ENCODE measurements at places on chromosomes 11 and 22.

DNA sequence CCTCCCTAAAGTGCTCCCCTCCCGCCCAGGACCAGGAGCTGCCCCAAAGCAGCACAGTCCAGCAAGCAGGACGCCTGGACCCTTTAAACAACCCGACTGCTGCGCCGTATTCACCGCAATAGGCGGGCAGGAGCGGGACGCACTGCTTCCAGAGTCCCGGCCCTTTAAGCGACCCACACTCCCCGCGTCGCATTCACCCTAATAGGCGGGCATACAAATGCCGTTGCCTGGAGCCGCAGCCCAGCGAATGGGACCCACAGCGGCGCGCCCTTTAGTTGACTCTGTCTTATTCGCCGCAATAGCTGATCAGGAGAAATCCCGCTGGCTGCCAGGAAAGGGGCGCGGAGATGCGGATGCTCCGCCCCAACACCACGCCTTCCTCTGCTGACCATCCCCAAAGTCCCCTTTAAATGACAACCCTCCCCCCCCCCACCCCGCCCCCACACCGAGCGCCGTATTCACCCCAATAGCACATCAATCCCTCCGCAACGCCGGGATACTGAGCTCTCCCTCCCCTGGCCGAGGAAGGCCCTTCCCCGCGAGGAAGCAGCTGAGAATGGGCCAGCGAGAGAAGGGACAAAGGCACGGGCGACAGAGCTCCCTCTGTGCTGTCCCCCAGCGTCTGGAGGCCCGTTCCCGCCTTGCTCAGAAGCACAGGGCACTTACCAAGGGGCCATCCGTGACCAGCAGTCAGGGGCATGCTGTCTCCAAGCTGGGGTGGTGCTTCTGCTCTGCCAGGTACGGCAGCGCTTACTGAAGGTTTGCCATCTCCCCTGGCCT is 4.7 kb downstream of the OSBPL5 start:
- DNase-seq: peak; percentile 90

- no peak for DNase-seq
These were observed 37.3 kb upstream of the TECTA start for GRCh38 chr11:121063728-121064127.

DNA sequence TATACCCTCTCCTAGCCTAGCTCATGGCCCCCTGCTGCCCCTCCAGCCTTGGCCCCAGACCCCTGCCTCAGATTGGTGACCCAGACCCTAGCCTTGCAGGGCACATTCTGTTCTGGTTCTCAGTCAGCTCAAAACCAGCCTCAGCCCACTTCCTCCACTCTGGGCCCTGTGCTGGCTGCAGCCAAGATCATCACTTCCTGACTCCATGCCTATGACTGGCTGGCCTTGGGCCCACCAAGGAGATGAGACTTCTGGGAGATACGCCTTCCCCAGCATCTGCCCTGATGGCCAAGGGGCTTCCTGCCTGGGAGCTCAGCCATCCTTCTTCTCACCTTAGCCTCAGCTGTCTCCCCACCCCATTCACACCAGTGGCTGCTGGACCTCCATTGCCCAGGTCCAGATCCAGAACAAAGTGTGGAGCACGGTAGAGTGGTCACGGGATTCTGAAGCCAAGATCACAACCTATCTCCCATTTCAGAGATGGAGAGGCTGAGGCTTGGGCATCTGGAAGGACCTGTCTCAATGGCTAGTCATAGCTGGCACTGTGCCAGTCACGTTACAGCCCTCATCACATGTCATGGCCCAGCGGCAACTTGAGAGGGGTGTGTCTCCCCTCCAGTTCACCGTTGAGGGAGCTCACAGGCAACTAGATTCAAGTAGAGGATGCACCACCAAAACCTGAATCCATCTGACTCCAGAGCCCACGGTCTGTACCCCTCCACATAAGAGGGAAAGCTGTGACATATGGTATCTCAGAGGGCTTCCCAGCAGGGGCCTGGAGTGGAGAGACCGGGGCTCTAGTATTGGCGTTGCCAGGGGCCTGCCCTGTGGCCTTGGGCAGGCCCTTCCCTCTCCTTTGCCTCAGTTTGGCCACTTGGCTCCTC is 43.0 kb upstream of the KLHL35 start:
- no peak for DNase-seq

GRCh38 chr11:90512846-90513245 is 290.0 kb upstream of the CHORDC1 start:
- DNase-seq: no peak

- DNase-seq: no peak
These were observed 84.1 kb downstream of the CEP164 start for GRCh38 chr11:117411736-117412135.

DNA sequence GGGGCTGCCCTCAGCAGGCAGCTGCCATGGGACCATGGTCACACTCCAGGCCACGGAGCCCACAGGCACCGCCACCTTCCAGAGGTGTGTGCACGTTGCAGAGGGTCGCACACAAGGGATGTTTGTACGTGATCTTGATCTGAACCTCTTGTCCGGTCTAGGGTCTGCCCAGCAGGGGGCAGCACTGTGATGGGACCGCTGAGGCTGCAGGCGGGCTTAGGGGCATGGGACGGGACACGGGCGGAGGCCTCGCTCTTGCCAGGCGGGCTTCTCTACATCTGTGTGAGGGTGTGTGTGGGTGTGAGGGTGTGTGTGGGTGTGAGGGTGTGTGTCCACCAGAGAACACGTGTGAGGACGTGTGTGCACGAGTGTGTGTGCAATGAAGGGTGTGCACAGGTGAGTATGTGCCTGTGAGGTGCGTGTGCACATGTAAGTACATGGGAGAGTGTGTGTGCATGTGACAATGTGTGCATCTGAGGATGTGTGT is 52.4 kb downstream of the CACNA1I start:
- no peak for DNase-seq

GRCh38 chr11:72497731-72498130 is 63.4 kb upstream of the CLPB start:
- DNase-seq: no peak

DNA sequence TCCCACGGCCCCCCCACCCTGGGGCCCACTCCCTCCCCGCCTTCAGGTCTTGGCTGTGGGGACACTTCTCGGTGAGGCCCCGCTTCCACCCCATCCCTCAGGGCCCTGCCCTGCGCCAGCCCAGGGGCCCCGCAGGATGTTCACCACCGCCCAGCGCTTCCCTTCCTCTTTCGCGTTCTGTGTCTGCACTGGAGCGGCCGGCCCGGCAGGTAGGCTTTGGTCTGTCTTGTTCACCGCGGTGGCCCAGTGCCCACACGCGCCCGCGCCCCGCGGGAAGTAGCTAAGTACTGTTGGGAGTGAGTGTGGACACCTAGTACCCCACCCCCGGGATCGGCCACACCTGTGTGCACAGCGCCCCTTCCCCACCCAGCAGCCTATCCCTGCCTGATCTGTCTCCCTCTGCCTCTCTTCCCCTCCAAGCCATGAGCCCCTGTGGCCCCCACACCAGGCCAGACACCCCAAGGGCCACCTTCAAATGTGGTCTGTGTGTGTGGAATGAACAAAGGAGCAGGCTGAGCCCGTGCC is 85.4 kb downstream of the WNT7B start:
- DNase-seq: no peak

- no peak for DNase-seq
These were observed 86.8 kb downstream of the PRMT3 start for GRCh38 chr11:20474176-20474881.

DNA sequence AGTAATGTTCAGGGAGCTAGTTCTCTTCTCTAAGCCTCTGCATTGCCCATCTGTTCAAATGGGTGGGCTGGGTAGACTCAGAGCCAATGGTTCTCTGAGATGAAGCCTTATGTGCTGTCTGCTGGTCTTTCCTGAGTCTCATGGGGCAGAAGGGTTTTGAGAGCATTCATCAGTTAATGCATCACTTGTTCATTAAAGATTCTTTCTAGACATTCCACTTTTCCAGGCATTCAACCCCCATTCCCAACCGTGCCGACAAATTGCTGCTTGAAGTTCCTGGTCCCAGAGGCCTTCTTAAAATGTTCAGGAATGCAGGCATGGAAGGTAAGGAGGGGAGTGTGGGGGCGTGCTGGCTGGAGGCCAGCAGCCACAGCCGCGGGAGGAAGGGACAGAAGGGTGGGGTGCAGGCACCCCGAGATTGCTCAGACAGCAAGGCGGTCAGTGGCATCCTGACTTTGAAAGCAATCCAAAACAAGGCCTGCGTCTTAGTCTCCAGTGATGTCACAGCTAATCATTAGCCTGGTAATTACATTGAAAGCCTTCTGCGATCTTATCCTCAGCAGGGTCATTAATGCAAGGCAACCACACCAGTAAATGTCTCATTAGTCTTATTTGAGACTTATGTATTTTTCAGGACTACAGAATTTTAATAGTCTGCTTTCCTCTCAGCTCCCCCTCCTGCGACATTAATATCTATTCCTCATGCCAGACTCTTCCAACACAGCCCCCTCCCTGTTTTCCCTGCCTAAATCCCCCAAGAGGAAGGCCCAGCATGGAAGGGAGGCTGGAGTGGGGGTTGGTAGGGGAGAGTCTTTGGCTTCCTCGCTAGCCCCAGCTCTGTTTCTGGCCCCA is 328.8 kb downstream of the MIAT start:
- DNase-seq: no peak

GRCh38 chr11:64453466-64453865 is 94.5 kb downstream of the RPS6KA4 start:
- no peak for DNase-seq

DNA sequence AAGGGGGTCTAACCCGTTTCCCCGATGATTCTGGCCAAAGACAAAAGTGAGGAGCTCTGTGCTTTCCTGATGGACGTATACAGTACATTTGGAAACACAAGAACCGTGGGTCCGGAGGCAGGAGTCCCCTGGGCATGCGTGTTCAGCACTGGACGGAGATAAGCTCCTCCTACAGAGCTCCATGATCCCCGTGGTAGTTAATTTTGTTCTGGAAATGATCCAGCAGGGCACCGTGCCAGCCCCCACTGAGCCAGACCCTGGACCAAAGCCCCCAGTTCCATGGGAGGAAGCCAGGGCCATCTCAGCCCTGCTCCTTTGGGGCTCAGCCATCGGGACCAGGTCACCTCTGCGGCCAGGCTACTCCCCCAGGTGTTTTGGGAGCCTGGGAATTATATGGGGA is 83.3 kb downstream of the TRMU start:
- no peak for DNase-seq

GRCh38 chr22:46636221-46637002 is 16.2 kb downstream of the GRAMD4 start:
- no peak for DNase-seq

DNA sequence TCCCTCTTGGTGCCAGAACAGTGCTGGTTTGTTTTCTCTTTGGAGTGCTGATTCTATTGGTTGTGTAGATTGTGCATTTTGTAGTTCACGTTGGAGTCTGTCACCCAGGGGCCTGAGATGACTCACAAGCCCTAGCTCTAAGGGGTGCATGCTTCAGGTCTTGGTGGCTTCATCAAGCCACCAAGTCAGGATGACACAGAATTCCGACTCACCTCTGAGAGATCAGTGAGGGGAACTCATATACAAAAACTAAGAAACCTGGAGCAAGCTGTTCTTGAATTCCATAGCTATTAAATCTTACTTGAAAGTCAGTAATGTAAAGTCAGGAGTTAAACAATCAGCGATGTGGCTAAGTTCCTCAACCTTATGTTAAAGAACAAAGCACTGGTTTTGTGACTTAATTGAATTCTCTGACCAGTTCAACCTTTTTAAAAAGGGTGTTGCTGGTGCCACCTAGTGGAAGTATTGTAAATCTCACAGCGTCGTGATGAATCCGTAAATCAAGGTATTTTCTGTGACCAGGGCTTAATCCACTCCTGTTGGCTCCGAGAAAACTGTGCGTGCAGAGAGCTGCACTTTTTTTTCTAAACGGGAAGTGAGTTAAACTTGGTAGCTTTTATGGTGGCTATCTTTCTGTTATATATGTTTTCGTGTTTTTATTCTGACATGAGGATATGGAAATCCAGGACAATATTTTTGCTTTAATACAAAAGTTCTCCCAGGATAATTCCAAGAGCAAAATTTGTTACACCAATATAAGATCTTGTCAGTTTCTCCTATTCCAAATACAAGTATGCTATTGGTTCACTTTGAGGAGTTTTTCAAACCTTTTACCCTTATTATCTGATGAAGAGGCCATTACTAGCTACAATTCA is 14.6 kb downstream of the MMP13 start:
- DNase-seq: peak; percentile 72

- DNase-seq: no peak
These were observed 147.3 kb downstream of the CCDC34 start for GRCh38 chr11:27215471-27216269.

DNA sequence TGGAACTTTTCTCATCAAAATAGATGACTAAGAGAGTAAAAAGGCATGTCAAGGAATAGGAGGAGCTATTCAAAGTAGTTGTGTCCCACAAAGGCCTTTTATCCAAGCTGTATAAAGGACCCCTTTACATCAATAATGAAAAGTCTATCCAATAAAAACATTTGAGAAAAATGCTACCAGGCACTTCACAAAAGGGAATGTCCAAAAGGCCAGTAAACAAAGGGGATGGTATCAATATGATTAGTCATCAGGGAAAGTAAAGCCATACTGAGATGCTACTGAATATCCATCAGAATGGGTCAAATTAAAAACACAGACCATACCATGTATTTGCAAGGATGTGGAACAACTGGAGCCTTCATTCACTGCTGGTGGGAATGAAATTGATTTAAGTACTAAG is 224.9 kb downstream of the NELL1 start:
- DNase-seq: no peak

- peak; percentile 53 for DNase-seq
These were observed 573.6 kb downstream of the INSC start for GRCh38 chr11:15688351-15688792.

GRCh38 chr11:45671246-45672171 is 6.1 kb upstream of the CHST1 start:
- peak; percentile 37 for DNase-seq

GRCh38 chr11:121479698-121480238 is 27.0 kb upstream of the SORL1-AS1 start:
- no peak for DNase-seq

DNA sequence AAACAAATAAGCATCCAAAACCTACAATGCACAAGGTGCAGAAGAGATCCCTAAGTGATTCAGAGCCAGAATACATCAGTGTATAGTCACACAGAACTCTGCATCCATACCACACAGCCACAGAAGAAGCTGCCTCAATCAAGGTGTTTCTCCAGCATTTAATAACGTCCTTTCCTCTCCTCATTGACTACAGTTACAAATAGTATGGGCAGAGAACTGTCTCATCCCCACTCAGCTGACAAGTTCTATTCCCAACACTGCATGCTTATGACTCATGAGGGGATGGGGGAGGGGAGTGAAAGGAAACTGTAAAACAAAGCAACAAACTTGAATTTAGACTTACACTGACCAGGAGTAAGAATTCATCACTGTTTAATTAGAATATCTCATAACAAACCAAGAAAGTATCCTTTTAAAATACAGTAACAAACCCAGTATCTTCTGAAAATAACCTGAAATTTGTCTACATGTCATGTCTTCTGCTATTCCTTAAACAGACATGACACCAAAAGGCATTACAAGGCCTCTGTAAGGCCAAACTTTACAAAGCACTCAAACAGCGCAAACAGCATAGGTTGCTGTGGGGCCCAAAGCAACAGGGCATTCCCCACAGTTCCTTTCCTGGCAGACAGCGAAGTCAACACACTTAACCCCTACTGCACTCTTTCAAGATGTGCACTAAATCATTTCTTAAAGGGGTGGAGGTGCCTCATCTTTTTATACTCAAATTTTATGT is 29.3 kb downstream of the CELF1 start:
- peak; percentile 54 for DNase-seq
